Panc1 (cell line): ENCODE measurements at places on chromosomes 7 and 10.
A peak's percentile ranks its signal among the peaks of the same experiment; 100 is the strongest.

DNA sequence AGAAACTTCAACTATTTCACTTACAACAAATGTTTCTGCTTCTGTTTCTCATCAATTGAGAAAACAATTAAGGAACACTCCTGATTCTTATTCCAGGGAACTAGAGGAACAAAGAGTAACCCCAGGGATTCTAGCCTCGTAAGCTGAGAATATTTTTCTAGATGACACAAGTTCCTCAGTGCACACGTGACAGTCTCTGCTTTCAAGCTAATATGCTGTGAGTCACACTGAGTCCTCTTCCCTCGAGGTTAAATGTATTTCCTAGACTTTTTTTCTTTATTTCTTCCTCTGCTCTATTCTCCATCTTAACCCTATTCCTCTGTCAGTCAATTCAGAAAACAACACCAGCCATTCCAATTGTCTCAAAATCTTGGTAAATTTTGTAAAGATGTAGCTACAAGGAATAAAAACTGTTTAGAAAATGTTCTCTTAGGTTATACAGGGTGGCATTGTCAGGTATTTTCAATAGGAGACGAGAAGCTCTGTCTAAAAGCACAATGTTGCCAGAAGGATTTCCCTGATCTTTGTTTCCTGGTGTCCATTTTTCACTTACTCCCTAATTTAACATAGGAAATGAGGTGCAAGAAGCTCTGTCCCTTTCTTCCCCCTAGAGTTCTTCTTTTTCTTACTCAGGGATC, 5.8 kb upstream of the C1GALT1 start:
- peak; percentile 80 for DNase-seq

GRCh38 chr10:81820418-81820817, 54.6 kb upstream of the NRG3 start:
- no peak for DNase-seq

DNA sequence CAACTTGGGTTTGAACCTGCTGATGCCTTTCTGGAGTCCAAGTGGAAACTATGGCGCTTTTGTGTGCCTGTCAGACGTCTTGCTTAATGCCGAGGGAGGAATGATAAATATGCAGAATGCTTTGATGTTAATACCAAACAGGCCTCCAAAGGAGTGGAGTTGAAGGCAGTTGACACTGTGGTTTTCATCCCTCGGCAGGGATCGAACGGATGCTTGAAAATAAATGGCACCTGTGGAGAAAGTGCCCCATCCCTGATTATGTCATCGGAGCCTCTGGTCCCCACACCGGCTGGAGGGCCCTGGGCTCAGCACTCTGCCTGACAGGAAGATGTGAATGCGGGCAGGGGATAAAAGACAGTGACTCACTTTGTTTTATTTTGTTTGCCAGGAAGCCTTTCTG, 148.7 kb upstream of the GPR26 start:
- no peak for DNase-seq

DNA sequence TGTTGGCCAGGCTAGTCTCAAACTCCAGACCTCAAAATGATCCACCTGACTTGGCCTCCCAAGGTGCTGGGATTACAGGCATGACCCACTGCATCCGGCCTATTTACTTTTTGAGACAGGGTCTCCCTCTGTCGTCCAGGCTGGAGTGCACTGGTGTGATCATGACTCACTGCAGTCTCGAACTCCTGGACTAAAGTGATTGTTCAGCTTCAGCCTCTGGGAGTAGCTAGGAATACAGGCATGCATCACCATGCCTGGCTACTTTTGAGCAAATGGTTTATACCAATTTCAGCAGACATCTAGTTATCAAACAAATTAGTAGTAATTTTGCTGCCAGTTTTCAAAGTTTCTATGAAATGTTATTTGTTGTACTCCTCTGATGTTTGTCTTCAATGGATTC, 2.2 kb upstream of the WAC start:
- no peak for DNase-seq

GRCh38 chr10:8047452-8048280, 6.8 kb upstream of the GATA3 start:
- no peak for DNase-seq

- DNase-seq: no peak
Measured at GRCh38 chr7:137755846-137756651, 90.7 kb downstream of the DGKI start.

GRCh38 chr7:100155553-100156317, 2.8 kb downstream of the TRAPPC14 start:
- DNase-seq: no peak

GRCh38 chr7:130982160-130982638, 248.2 kb upstream of the KLF14 start:
- DNase-seq: no peak

- no peak for DNase-seq
Measured at GRCh38 chr10:8416192-8416701, 361.8 kb downstream of the GATA3 start.

DNA sequence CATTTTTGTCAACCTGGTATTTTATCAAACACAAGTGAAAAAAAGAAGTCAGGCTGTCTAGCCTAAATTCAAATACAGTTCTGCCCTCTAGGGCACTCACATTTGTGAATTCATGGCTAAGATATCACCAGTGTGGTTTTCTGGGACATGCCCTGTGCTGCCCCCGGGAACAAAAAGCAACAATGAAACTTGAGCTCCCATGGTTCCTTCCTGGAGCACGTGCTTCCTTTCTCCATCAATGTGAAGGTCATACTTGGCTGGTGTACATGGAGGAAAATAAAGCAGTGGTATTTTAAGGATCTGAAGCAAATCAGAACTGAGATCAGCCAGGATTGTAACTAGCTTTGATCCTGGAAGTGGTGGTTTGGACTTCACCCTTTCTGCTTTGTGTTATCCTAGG, 128.9 kb upstream of the FRMD4A start:
- DNase-seq: no peak

DNA sequence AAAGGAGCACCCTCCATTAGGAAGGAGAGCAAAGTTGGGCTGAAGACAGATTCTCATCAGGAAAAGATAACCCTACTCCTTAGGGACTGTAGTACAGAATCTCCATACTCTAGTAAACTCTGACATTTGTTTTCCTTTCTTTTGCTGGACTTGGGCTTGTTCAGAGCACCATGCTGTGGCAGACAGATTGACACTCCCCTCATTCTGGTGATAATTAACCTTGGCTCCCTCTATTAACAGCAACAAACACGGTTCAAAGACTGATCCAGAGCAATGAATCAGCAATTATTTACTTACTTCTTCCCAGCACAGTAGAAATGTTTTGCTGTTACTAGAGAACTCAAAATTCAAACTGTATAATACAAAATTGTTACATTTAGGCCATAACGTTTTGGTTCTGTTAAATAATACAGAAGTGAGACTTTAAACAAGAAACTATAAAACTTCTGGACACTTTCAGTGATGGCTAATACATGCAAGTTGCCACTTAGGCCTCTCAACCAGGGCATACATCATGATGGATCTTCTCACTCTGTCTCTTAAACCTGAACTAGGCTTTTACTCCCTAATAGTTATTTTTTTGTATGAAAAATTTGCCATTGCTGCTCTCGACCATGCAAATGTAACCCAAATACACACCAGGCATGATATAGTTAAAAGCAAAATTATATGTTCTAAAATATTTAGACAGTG, 639.0 kb downstream of the IPMK start:
- no peak for DNase-seq

GRCh38 chr7:85525676-85526075, 338.8 kb upstream of the SEMA3D start:
- no peak for DNase-seq

DNA sequence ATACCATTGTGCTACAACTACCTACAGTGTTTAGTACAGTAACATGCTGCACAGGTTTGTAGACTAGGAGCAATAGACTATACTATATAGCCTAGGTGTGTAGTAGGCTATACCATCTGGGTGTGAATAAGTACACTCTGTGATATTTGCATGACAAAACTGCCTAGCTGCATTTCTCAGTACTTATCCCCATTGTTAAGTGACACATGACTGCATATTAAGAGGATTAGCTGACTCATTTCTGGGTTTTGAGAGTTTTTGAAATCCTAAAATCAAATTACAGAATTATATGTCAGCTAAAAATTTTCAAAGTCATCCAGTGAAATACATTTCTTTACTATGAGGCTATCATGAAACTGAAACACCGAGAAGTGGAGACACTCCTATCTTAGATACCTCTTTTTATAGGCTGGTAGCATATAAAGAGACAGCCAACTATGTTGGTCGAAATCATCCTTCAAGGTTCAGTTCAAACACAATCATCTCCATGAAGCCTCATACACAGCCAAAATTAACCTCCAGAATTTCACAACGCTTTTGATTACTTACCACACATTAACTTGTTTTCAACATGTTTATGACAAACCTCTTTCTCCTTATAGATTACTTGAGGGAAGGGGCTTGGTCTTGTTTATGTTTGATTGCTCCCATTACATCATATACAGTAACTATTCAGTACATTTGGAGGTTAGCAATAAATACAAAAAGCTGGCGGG, 89.8 kb upstream of the ANK3 start:
- no peak for DNase-seq

DNA sequence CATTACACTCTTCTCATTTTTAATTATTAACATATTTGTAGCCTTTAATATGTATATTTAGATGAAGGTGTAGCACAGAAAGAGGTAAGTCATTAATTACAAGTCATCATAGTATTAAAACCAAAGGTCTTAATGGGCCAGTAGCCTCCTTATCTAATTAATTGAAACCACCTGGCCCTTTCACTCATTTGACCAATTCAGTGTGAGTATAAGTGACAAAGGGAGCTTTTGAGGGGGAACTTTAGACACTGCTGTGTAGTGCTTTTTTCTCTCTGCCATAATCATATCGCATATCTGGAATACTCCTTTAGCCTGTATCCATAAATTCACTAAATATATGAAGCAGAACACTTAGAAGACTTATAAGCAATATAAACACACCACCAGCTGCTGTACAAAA, 562.9 kb upstream of the POT1 start:
- DNase-seq: no peak

DNA sequence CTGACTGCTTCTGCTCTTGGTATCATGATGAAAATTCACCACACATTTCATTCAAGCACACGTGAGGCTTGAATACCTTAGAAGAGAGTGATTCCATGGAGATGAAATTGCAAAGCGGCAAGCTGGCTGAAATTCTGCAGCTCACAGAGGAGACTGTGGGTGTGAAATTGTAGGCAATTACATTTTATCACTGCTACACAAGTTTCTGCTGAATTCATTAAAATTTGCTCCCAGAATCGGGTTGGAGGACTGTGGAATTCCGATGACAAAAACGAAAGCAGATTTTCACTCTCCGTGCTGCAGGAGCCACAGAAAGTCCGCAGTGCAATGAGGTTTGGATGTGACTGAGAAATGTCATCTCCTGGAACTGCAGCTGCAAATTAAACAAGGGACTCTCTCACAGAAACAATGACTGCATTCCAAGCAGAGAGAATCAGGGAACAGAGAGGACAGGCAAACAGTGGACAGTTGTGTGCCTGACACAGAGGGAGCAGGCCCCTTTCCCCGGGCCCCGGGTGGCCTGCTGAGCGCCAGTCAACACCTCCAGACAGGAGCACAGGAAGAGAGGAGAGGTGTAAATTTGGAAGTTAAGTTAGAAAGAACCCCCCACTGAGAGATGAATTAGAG, 109.1 kb downstream of the C10orf90 start:
- no peak for DNase-seq

DNA sequence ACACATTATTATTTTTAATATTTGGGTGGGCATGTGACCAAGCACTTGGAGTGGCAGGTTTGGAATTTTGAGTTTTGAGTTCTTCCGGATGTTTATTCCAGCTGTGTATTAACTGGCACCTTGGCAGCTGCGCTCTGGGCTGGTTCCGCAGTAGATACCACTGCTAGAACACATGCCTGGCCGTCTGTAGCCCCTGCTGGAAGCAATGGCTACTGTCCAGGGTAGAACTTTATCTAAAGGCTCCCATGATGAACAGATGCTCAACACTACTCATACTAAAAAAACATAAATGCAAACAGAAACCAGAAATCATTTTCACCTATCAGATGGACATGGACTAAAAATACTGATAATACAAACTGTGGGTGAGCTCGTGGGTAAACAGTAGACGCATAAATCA, 19.4 kb upstream of the SH3PXD2A start:
- DNase-seq: no peak

DNA sequence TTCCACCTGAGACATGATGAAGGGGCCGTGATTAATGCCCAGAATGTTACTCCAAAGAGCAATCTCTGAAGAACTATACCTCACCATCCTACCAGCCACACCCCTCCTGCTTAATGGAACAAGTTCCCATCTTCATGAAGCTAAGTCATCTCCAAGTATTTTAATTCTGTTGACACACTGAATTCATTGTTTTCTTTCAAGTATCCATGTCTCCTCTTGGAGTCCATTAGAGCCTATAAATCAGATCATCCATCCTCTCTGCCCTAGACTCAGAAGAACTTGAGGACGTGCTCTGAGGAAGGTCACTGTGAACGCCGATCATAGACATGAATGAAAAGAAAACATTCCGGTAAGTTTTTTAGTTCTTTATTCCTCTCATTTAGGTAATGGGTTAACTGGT, 126.8 kb downstream of the RSU1 start:
- DNase-seq: no peak

DNA sequence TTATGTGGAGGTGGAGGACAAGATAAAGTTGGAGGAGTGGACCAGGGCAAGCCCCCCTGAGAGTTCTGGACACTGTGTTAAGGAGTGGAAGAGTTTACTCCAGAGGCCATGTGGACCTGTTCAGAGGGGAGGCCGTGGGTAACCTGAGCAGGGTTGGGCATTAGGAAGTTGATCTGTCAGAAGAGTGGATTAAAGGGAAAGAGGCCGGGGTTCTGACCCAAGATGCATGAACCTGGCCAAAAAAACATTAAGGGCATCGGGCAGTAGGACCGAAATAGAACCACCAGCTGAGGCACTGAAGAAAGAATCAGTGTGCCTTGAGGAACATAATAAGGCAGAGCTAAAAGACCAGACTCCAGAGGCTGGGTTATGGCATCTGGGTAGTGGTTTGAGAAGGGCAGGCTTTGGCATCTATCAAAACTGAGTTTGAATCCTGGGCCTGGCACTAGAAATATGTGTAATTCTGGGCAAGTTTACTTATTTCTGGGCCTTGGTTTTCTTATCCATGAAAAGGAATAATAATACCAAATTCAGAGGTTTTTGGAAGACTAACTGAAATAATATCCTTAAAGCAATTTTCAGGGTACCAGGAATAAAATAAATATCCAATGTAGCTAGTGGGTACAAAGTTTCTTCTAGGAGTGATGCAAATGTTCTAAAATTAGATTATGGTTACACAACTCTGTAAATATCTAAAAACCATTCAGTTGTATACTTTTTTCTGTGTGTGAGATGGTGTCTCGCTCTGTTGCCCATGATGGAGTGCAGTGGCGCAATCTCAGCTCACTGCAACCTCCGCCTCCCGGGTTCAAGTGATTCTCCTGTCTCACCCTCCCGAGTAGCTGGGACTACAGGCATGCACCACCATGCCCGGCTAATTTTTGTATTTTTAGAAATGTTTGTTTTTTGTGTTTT, 10.9 kb upstream of the FRAT1 start:
- DNase-seq: no peak

GRCh38 chr7:37206192-37206591, 242.5 kb downstream of the ELMO1 start:
- no peak for DNase-seq

DNA sequence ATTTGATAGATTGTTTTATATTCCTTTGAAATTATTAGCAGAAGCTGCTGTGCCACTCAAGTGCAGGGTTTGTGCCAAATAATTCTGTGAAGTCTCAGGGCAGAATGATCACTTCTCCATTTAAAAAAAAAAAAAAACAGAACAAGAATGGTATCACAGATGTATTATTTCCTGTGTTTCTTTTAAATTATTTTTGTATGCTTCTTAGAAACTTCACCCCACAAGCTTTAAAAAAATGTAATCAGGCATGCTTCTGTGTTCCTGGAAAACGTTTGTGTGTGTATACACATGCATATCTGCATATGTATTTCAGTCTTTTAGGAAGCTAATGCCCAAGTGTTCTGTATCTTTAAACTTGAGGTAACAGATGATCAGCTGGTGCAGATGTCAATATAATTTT, 6.3 kb upstream of the CD36 start:
- no peak for DNase-seq
